Kidney epithelial cell (primary cell): ENCODE measurements at places on chromosomes 6 and 20. TPM values are rescaled to one million over a fixed set of nuclear protein-coding genes. Genes with fewer than 3 reads are reported as not detected.

DNA sequence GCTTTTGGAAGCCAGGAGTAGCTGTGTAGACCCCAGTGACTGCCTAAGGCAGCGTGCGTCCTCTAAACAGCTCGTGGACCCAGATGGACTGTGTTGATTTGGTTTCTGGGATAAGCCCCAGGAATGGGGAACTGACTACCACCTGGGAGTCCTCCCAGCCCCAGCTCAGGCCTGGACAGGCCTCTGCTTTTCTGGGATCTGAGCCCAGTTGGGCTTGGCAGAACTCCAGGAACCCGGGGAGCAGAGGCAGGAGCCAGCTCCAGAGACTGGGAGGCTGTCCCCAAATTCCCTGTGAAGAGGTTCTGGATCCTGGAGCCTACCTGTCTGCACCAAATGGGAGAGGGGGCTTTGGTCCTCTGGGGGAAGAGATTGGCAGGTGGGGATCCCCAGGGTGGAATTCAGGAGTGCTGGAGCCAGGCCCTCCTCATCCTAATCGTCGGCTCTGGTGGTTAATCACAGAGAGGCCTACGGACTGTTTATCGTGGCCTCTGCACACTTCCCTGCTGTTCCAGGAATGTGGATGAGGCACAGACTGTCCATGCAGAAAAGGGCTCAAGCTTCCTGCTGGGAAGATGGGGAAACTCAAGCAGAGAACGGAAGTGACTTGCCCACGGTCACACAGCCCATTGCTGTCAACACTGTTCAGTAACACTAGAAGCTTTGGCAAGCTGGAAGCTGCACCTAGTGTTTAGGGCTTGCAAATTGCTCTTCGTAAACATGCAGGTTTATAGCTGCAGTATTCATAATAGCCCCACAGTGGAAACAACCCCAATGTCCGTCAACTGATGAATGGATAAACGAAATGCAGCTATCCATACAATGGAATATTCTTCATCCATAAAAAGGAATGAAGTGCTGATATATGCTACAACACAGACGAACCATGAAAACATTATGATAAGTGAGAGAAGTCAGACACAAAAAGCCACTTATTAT lies 100.6 kb downstream of the KCNB1 start:
- no peak for DNase-seq

DNA sequence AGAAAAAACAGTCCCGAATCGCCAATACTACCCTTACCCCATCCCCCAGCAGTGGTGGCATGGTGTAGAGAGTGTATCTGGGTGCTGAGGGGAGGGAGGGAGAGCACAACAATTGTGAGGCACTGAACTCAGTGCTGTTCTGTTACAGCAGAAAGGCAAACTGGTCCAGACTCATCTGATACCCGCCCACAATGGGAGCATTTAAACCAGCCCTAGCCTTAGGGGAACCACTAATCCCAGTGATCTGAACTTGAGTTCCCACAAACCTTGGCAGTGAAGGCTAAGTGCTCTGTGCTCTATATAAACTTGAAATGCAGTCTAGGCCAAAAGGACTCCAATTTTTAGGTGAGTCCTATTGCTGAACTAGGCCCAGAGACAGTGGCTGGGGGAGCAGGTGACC lies 666.4 kb upstream of the PTCHD4 start:
- DNase-seq = no peak

GRCh38 chr20:41508335-41508734 lies 109.8 kb downstream of the CHD6 start:
- DNase-seq = no peak

DNA sequence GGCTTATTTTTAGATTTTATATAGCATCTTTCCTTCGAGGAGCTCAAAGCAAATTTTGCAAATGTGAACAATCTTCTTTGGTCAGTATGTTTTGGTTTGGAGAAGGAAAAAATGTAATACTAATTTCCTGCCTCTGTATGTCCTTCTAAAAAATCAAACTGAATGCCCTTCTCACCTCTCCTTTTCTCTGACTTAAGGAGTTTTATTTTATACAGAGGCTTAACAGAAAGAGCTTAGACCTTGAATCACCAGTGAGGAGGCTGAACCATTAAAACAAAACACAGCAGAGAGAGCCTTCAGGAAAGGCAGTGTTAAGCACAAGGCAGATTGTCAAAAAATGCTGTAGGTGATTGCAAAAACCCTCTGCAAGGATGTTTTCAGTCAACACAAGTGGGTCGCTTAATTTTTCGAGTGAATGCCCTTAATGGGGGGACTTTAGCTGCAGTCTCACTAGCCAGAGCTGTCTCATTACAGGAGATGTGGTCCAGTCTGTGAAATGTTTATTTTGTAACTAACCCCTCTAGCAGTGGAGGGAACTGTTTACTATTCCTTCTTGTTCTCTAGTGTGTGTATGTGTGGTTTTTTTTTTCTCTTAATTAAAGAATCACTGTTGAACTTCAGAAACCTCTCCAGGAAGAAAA lies 481.3 kb upstream of the CITED2 start:
- no peak for DNase-seq

- DNase-seq = no peak
Observed at GRCh38 chr6:100488244-100488643, 23.5 kb upstream of the SIM1 start.

TRDN gene
- not detected in 2 replicates for total RNA-seq

DNA sequence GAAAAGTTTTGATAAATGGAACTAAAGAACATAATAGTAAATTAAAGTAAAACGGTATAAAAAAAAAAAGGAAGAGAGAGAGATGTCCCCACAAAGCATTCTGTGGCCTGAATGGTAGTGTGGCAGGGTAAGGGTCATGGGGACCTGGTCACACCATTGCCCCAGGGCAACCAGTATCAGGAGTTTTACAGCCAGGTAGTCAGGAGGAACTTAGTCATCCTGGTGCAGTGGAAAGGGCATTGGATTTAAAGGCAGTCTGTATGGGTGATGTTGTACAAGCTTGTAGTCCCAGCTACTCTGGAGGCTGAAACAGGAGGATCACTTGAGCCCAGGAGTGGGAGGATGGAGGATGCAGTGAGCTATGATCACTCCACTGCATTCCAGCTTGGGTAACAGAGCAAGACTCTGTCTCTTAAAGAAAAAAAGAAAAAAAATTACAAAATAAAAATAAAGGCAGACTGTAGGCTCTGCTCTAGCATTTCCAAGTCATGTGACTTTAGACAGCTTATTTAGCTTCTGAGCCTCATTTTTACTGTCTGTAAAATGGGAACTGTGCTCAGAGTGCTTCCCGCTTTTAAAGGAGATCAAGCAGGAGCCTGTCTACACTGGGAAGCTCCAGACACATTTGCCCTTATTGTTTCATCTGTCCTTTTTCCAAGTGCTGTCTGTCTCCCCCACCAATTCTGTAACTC lies 112.8 kb upstream of the ARMC2 start:
- DNase-seq = no peak
